ENCODE measurements at places on chromosomes 5 and 9. TPM values are rescaled to one million over a fixed set of nuclear protein-coding genes. Genes with fewer than 3 reads are reported as not detected.

The DMRT3 gene
- 0.16 TPM for total RNA-seq

The SMIM32 gene
- not detected for total RNA-seq

The DMGDH gene
- total RNA-seq: 1.2 TPM

The SOX30 gene
- not detected for total RNA-seq

The PIP5KL1 gene
- total RNA-seq: 1.4 TPM

The WWC1 gene
- total RNA-seq: 116 TPM

The FBLL1 gene
- 54.9 TPM for total RNA-seq

The C5orf58 gene
- total RNA-seq: not detected

The MSX2 gene
- not detected for total RNA-seq

The LCN15 gene
- total RNA-seq: not detected

The UBAP1 gene
- total RNA-seq: 21.1 TPM

The SV2C gene
- 1.7 TPM for total RNA-seq

The CPLANE1 gene
- 65.4 TPM for total RNA-seq

The PRUNE2 gene
- 13.4 TPM for total RNA-seq

The CFAP77 gene
- not detected for total RNA-seq

The ANKRD34B gene
- total RNA-seq: 0.16 TPM

The CCNB1 gene
- total RNA-seq: 25.0 TPM

The SPATA9 gene
- total RNA-seq: 0.78 TPM

The ALDH7A1 gene
- total RNA-seq: 34.3 TPM

The PTBP3 gene
- 44.9 TPM for total RNA-seq

The TMEM38B gene
- 22.1 TPM for total RNA-seq

The ARHGEF39 gene
- total RNA-seq: 0.94 TPM
